ENCODE measurements at places on chromosomes 1 and 21.
A peak's percentile ranks its signal among the peaks of the same experiment; 100 is the strongest.

GRCh38 chr1:86394416-86394815, 1.7 kb downstream of the ODF2L start:
- no peak for DNase-seq

DNA sequence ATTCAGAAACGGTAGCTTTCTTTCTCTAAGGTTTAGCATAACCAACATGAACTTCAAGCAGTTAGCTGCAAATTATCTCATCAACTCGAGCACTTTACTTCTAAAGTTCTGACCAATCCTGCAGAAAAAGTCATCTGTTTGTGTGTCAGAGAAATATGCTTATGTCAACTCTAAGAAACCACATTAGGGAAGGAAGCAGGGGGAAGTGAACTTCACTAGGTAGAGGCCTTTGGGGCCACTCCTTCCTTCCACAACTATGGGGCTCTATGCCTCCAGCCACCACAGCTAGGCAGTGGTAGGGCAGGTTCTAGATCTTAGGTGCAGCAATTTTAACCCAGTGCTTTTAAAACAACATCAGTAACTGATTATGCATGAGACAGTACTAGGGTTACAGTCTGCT, 375.9 kb downstream of the DSCAM start:
- DNase-seq = no peak

DNA sequence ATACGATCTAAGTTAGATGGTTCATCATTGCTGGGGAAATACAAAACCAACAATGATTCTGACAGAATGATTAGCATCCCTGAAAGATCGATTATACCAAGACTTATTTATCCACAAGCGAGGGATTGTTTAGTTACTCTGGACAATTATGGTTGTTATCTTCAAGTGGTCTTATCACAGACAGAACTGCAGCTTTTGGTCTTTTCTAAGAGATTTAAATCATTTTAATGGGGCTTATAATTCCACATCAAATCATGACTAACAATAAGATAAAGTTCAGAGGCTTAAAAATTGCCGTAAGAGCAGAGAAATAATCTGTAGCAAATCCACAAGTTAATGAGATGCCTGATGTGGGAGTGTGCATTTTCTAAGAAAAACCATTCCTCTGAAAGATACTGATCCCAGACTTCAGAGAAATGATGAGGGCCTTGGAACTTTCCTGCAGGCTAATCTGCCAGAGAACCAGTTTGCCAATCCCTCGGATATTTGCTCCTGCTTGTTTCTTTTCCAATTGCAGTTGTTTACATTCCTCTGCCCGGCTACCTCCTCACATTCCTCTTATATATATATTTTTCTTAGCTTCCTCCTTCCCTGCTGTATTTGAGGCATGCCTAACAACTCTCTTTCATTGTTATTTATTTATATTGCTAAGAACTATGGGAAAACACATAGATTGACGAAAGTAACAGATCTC, 134.8 kb downstream of the BACH1 start:
- no peak for DNase-seq

- DNase-seq = no peak
Observed at GRCh38 chr1:99738858-99739465, 27.5 kb downstream of the FRRS1 start.

DNA sequence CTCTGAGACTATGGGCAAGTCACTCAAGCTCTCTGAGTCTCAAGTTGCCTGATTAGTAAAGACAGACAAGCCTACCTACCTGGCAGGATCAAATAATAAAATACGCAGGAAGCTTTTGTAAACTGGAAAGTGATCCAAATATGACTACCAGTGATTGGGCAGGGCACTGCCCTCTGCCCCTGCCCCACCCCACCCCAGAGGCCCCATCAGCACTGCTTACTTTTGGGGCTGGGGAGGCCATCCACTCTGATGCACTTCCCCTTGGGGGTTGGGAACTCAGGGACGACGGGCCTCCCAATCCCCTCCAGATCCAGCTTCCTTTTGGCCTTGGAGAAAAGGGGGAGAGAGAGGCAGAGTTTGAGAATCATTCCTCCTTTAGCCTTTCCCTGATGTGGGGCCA, 6.9 kb downstream of the E2F2 start:
- DNase-seq = no peak

DNA sequence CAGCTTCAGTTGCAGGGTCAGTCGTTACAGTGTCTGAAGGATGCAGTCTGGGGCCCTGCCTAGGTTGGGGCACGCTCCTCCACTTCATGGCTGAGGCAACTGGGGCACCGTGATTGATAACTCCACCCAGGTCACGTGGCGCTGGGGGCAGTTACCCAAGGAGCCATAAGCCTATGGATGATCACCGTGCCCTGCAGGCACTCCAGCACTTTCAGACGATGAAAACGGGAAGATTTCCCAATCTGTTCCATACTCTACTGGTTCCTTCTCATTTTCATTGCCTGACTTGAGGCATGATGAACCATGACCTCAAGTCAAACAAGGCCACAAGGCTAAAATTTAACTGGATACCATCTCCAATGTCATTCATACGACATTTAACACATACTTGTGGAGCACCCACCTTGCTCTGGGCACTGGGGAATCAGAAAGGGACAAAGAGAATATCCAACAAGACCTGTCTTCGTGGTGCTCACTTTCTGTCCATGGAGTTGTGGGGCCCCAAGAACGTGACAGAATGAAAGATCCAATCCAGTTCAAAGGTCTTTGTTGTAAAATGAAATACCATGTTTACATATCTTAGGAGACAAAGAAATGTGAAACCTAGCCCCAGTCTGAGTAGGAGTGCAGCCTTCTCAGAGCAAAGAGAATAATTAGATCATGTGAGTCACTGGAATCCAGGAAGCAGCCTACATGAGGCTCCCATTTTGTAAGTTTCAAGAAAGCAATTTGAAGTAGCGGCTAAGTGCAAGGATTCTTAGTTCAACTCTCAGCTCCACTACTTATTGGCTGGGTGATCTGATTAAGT, 39.4 kb upstream of the SPOCD1 start:
- no peak for DNase-seq

DNA sequence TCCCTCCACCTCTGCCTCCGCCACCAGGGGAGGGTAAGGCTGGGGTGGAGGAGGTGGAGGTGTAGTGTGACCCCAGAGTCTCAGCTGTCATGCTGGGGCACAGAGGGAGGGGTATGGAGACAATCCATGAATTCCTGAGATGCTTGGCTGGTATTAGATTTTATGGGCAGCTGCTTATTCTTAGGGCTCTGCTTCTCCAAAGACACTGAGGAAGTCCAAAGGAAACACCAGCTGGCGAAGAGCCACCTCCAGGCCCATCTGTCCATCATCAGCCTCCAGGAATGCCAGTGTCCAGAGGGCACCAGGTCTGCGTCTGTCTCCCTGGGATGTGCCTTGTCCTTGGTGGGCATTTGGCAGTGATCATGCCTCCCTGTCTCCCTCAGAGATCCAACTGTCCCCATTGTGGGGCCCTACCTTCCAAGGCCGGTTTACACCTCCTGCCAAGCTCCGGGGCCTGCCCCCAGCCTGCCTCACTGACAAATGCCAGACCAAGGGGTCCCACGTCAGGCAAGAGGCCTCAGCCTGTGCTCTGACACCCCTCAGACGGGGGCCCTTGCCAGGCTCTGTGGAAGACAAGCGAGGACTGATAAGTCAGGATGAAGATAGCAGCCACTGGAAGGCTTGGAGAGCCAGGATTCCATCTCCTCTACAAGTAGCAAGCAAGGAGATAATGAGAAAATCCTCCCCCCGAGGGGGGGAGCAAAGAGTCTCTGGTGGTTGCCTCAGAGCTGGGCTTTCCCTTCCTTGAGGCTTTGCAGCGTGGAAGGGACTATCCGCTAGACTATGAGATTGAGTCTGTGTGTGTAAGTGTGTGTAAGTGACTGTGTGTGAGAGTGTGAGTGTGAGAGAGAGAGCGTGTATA, 1.6 kb downstream of the TNNI1 start:
- no peak for DNase-seq

DNA sequence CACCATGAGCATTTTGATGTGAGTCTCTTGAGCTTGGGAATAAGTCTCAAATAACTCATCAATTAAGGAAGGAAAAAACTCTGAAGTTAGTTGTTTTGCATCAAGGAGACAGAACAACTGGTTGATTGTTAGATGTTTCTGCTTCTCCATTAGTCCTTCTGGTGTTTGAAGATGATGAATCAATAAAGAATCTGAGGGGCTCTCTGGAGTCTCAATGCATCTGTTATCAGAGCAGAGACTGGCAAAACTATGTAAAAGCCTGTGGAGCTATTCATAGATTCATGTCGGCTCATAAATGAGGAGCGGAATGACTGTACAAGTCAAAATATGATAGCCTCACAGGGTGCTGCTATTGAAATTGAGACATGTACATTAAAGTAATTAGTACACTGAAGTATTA, 73.3 kb upstream of the ZC3H11B start:
- DNase-seq = no peak

DNA sequence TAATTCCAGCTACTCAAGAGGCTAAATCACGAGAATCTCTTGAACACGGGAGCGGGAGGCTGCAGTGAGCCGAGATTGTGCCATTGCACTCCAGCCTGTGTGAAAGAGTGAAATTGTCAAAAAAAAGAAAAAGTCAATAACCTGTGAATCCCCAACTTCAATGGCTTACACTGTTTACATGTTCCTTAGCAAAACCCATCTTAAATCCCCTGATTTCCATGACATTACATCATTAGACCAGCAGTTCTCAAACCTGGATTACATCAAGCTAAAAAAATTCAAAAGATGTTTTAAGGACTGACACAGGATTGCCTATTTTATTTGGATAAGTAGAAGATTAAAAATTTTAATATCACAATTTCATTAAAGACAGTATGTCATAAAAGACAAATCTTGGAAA, 12.4 kb downstream of the GPBP1L1 start:
- no peak for DNase-seq

DNA sequence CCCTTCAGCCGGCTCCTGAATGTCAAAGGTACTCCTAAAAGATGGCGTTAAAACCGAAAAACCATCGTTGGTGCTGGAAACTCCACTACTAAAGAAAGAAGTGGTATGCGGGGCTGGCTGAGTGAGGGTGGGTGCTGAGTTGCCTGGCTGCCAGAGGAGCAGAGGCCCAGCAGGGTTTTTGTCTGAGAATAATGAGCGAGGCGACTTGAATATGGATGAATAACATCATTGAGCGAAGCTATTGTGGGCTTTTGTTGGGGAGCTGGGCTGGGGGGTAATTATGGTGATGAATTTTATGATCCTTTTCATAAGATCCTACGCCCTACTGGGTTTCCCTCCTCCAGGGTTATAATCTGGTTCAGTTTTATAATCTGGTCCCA, 2.0 kb downstream of the PDPN start:
- DNase-seq = no peak

- no peak for DNase-seq
Observed at GRCh38 chr1:63189677-63190076, 132.7 kb upstream of the FOXD3 start.

GRCh38 chr1:96634883-96635282, 86.7 kb upstream of the PTBP2 start:
- DNase-seq = no peak

DNA sequence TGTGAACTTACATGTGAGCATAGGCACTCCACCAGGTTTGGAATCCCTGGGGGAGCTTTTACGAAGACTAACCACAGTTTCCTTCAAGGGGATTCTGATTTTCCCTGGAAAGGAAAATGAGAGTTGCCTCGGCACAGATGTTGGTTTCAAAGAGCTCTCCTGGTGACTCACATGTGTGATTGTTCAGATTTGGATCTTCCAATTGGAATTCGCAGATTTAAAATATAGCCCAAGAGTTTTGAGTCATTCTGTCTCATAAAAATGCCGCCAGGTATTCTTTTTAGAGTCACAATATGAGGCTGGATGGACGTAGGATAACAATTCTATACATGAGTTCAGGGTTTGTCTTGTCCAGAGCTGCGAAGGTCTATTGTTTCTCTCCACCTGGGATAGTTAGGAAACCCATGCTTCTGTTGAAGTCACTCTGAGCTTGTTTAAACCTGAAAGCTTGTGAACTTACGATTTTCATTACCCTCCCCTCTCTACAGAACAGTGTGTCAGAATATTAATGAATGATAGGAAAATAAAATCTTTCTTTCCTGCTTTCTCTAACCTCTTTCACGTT, 64.9 kb downstream of the TGFB2 start:
- DNase-seq = no peak

- DNase-seq = no peak
Observed at GRCh38 chr1:196623079-196623478, 14.8 kb upstream of the KCNT2 start.

DNA sequence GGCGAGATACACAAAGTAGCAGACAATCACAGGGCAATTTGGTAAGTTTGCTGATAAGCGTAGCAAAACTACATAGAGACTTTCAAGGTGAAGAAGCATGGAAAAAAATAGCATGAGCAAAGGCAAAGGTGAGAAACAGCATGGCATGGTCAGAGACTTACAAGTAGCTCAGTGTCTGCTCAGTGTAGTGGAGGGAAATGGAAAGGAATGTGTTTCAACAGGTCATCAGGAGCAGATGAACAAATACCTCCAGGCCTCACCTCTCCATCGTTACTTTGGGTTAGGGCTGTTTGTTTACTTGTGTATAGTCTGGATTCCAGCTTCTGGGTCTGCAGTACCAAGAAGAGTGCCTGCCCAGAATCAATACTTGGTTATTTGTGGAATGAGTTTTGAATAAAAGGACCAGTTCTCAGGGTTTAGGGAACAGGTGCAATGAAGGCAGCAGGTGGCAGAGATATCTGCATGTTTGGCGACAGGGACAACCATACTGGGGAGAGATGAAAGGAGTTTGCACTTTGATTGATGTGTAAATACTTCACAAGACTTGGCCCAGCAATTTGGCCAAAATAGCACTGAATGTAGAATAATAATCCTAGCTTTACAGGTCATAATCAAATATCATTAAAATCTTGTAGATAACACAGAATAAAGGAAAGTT, 97.0 kb upstream of the FGGY start:
- DNase-seq = no peak

- peak; percentile 27 for DNase-seq
Observed at GRCh38 chr1:85109475-85109874, 61.2 kb upstream of the MCOLN3 start.

GRCh38 chr21:15893902-15894301, 164.1 kb downstream of the USP25 start:
- DNase-seq = no peak

- no peak for DNase-seq
Observed at GRCh38 chr1:89918127-89918793, 76.7 kb upstream of the ZNF326 start.

GRCh38 chr1:160637821-160638539, 8.9 kb downstream of the SLAMF1 start:
- DNase-seq = peak; percentile 80

DNA sequence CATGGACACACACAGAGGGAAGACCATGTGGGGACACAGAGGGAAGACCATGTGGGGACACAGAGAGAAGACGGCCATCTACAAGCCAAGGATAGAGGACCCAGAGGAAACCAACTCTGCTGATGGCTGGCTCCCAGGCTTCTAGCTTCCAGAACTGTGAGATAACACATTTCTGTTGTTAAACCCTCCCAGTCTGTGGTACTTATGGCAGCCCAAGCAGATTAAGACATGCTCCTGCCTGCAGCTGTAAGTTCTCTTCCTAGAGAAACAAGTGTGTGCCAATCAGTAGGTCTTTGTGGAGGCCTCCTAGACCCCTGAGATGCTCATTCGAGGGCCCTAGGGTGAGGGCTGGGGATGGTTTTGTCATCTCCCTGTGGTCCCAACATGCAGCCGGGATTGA, 2.7 kb downstream of the AGT start:
- no peak for DNase-seq

- DNase-seq = peak; percentile 45
Observed at GRCh38 chr1:3902571-3903091, 2.6 kb upstream of the C1orf174 start.

Data from naive thymus-derived CD4-positive, alpha-beta T cell (primary cell).